ENCODE measurements at places on chromosomes 11 and 22.

GRCh38 chr22:43114958-43115357 is 4.4 kb downstream of the BIK start:
- DNase-seq, result no peak

DNA sequence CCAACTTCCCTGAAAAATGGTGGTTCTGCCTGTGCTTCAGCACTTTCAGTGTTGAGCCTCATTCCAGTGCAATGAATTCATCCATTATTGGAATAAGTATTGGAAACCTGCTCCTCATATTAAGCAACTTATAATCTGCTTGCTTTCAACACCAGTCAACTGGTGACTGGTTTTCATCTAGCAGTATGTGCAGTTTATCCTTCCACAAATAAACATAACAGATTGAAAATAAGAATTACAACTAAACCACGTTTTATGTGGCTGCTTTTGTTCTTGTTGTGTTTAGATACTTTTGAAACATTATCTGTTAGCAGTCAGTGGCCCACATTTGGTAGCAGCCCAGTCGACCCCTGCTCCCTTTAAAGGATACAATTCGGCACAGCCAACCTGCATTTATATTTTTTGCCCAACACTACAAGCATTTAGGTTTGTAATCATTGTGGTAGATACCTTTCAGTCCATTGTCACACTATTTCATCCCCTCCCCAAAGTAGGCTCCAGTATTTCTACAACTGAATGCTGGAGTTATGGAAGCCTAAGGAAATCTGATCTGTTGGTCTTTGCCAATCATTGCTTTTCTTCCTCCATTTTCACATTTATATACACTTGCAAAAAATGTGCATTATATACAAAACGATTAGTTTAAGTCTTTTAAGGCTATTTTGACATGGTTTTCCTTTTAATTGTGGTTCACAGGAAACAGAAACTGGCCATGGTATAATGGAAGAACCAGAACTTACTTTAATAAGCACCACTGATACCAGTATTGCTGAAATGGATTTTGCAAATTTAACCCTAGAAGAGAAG is 13.1 kb downstream of the TAF1D start:
- no peak for DNase-seq

DNA sequence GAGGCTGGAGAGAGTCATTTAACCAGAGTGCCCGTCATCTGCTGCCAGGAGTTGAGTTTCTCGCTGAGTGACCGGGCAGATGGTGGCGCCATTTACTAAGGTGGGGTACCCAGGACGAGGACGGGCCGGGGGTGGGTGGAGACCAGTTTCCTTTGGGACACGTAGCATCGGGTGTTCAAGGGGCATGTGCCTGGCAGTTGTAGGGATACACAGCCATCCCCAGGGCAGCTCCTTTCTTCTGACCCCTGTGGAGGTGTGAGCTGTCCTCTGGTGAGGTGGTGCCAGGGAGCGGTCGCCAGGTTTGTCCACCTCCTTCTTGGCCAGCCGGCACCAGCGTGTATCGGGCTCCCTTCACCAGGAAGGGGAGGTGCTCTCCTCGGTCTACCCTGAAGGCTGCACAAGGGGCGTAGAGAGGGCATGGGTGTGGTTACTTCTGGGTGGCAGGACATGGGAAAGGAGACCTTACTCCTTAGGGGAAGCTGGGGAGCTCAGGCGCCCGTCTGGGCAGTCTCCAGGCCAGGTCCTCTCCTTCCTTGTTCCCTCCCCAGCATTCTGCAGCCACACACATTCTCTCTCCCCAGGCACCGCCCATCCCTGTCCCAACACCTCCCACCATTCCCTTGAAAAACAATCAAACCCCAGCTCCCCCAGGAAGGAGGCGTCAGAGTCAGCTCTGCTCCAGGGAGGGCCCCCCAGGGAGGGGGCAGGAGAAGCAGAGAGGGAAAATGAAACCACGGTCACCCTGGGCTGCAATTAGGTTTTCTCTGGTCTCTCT is 10.3 kb upstream of the MB start:
- DNase-seq, result peak; percentile 60

GRCh38 chr11:130388607-130389205 is 39.7 kb downstream of the ADAMTS8 start:
- no peak for DNase-seq

DNA sequence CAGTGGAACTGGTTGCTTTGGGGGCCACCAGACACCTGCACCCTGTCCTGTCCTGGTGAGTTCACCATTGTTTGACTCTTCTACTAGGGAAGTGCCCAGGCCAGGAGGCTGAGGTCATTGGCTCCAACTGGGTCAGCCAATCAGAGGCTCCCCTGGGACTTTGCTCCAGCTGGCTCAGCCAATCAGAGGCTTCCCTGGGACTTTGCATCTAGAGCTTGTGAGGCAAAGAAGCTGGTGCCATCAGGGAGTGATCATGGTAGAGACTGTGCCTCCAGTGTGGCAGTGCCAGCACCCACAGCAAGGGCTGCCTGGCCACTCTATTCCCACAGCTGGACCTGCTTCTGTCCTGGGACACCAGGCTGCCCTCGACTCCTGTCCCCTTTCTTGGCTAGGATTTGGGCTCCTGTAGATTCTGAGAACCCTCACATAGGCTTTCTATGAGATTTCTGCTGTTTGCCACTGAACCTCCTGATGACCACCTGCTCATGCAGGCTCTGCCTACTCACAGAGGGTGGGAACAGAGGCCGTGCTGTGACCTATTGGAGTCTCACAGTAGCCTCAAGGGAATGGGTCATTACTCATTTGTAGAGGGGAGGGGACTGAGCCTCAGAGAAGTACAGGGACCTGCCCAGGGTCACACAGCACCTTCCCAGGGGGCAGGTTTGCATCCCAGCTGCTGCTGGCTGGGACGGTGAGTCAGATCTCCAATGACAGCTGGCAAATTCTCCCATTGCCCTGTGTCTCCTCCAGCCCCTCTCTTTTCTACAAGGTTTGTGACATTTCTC is 59.2 kb upstream of the SHISAL1 start:
- no peak for DNase-seq

DNA sequence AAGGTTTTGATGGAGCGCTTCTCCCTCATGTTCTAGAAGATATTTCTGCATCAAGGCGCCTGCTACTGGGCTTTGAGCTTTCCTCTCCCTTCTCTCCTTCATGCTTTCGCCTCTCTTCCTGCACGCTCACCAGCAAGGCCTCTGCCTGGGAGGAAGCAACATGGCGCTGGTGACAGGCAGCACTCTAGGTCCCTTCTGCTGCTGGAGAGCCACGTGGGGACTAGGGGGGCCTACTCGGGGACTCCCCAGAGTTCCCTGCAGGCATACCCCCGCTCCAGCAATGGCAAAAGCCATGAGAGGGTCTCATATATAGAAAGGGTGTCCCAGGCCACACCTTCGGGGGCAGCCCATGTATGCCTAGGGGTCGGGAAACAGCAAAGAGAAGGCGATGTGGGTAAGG is 49.7 kb downstream of the GRIK4 start:
- no peak for DNase-seq

Data from inflammatory macrophage (primary cell).